ENCODE measurements at places on chromosomes 13 and 19.
A peak's percentile ranks its signal among the peaks of the same experiment; 100 is the strongest.

DNA sequence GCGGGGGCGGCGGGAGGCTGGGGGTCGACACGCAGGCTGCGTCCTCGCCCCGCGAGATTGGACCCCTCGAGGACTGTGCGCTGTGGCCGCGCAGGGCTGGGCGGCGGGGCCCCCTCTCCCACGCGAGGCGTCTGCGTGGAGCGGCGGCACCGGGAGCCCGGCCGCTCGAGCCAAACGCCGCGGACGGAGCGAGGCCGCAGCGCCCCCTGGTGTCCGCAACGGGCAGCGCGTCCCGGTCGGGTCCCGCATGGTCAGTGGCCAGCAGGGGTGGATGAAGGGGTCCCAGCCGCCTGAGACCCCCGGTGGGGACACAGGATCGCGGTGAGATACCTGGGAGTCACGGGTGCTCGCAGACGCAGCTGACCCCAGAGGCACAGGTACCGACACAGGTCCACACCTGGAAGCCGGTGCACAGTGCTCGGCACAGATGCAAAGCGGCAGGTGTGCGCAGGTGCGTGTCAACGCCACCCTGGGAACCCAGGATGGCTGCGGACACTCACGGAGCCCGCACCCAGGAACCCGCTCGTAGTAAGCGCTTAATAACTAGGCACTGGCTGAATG, 2.1 kb upstream of the CIRBP start:
- peak; percentile 79 for DNase-seq

DNA sequence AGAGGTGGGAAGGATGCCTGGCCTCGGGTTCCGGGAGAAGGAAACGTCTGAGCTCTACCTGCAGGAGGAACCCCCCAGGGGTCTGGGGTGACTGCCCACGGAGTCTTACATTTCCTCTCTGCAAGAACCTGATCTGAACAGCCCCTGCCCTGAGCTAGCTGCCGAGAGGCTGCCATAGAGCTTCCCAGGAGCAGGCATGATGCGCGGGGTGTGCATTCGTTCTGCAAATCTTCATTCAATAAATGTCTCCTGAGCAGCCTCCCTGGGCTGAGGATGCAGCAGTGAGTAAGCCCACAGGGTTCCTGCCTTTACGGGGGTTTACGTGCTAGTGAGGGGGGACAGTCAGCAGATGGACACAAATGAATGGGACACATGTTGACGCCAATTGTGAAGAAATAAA, 1.5 kb upstream of the SHISA7 start:
- no peak for DNase-seq

- DNase-seq, result no peak
These were observed 63.0 kb downstream of the ZNF208 start for GRCh38 chr19:21947775-21948174.

GRCh38 chr19:37914908-37915307, 7.9 kb downstream of the SIPA1L3 start:
- DNase-seq, result no peak

DNA sequence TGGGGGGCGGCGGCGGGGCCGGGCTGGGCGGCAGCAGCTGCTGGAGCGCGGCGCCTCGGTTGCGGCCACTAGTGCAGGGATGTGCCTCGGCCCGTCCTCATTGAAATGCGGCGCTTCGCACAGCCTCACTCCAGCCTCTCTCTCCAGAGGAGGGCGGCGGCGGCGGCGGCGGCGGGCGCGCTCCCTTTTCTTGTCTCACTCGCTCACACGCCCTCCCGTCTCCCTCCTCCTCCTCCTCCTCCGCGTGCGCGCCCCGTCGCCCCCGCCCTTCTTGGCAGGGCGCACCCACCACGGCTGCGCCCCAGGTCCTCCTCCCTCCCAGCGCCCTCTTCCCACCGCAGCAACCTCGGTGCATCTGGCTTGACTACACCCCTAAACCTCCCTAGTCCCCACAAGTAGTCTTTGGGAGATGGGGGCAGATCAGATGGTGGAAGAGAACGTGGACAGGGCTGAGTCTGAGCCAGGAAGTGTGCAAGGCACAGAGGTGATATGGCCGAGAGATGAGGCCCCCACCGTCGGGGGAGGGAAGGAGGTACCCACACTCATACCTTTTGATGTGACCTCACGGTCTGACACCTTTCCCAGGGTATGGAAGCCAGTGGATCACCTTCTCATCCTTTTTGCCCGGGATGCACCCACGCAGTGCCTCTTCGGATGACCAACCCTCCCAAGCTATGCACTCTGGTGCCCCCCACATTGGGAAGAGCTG, at the start of gene DCLK1:
DCLK1 (minus strand) TSS at position 161 of the 709 bp plus-strand sequence.
- DNase-seq, result peak; percentile 54

GRCh38 chr19:8567522-8568172, 9.6 kb downstream of the MYO1F start:
- DNase-seq, result no peak

DNA sequence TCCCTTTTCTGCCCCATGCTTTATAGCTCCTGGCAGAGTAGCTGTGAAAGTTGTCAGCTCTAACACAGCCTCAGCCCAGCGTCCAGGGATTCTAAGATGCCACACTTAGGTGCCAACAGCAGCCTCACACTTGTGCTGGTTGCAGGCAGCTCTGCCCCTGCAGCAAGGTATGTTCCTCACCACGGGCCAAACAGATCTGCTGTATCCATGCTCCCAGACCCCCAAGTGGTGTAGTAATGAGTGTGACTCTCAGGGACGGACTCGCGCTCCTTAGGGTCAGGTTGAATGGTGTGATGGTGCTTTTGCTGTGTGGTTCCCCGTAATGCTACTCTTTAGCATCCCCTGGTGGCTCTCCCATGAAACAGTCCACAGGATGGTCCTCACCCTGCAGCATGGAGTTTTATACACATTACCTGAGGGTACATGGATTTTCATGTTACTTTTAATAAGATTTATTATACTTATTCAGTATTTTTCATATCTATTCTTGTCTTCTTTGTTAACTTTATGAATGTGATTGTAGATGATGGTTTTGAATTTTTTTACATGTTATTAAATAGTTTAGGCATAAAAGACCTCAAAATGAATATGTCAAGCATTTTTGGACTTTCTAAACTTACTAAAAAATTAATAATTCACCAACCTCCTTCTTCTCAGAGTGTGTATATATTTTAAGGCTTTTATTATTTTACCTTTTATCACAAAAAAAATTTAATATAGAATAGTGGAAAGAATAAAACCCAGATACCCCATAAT, 232.5 kb downstream of the SLC7A1 start:
- DNase-seq, result peak; percentile 68

GRCh38 chr19:32336259-32337083, 8.9 kb upstream of the ZNF507 start:
- DNase-seq, result peak; percentile 67

- peak; percentile 60 for DNase-seq
These were observed 9.8 kb upstream of the DACT3 start for GRCh38 chr19:46670813-46671212.

GRCh38 chr19:3056417-3057088, 5.7 kb downstream of the TLE5 start:
- no peak for DNase-seq

GRCh38 chr13:92767468-92767867, 459.1 kb upstream of the GPC6 start:
- no peak for DNase-seq

GRCh38 chr19:7000333-7000732, 20.9 kb downstream of the MBD3L2B start:
- no peak for DNase-seq

GRCh38 chr13:79393564-79394249, 12.3 kb downstream of the RBM26 start:
- no peak for DNase-seq

GRCh38 chr19:45395821-45396617, 8.8 kb downstream of the PPP1R13L start:
- no peak for DNase-seq

GRCh38 chr13:110920038-110920437, 5.2 kb upstream of the ANKRD10 start:
- no peak for DNase-seq

DNA sequence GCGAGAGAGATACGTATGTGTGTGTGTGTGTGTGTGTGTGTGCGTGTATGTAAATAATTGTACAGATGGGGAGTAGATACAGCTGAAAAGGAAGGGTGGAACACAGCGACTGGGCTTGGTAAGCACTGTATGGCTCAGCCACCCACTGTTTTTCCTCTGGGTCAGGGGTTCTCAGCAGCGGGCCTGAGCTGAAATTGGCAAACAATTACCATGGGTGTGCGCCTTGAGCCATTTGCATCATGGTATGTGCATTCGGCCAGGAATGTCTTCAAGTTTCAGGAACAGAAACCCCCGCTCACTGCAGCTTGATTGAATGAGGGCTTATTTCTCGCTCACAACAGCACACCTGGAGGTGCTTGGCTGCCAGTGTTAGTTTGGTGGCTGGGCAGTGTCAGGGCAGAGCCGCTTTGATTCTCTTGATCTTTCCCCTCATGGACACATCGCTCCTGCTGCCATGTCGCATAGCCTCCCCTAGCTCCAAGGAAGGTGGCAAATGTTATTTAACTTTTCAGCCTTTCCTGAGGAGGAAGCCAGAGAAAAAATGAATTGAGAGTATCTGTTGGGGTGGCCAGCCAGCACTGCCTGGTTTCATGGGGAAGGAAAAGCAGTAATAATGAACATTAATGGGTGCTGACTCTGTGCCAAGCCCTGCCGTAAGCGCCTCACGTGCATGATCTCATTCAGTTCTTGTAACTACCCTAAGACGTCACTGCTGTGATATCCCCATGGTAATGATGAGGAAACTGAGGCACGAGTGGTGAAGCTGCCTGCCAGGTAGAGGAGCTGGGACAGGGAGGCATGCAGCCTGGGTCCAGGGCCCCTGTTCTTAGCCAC, 126.9 kb downstream of the SIPA1L3 start:
- DNase-seq, result no peak

GRCh38 chr19:18425515-18426415, 6.6 kb downstream of the SSBP4 start:
- peak; percentile 93 for DNase-seq

- no peak for DNase-seq
These were observed 368.7 kb downstream of the LIG4 start for GRCh38 chr13:107846642-107847041.

- DNase-seq, result peak; percentile 48
These were observed 468 bp downstream of the S1PR5 start for GRCh38 chr19:10516671-10517286.

GRCh38 chr19:23116802-23117571, at the start of gene ZNF730:
ZNF730 (plus strand) TSS chr19:23117025; CDS start chr19:23117174, 149 bp downstream.
- DNase-seq, result peak; percentile 78

DNA sequence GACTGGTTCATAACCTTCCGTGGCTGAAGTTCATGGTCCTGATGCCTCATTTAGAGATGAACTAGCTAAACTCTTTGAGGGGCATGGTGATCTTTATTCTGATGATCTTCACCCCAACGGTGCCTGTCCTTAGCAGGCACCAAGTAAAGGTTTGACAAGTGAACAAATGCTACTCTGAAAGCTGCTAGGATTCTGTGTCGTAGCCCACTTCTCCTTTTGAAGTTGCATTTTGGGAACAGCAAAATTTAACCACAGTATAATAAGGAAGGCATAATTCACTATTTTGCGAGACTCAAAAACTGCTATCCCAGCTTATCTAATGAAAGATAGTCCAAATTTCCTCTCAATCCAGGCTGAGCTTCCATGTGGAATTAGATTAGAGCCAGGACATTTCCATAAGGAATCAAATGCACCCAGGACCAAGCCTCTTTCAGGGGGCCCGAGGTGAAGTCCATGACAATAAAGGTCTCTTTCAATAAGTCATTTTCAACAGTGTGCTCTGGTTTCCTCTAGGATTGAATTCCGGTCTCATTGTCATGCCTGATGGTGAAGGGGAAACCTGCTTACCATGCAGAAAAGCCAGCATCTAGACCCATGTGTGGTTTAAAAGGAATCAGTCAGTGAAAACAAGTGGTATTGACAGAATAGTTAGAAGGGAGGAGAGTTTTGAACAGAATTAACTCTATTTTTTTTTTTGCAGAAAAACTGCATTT, 23.1 kb downstream of the SIAH3 start:
- no peak for DNase-seq

DNA sequence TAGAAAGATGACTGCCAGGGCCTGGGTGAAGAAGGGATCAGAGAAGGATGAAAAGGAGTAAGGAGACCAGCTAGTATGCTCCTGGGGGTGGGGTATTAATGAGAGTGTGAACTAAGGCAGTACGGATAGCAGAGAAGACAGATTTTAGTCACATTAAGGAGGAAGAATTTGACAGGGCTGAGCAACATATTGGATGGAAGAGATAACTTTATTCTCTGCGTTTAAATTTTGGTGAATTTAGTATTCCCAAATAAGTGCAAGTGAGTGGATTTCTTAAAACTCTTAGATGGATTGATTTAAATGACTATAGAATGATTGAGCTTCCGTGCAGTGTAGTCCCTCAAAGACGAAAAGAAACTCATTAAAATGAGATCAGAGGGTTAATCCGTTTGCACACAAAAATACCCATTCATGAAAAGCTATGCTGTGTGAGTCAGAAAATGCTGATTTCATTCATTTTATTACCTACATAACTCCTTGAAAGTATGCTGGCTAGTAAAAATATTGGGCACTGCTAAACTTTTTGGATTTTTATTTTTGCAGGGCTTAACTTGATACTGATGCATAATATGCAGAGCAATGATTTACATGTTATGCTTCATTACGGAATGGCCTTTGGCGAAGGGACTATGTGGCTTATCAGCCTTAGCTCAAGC, 54.1 kb downstream of the WDFY2 start:
- DNase-seq, result peak; percentile 69

DNA sequence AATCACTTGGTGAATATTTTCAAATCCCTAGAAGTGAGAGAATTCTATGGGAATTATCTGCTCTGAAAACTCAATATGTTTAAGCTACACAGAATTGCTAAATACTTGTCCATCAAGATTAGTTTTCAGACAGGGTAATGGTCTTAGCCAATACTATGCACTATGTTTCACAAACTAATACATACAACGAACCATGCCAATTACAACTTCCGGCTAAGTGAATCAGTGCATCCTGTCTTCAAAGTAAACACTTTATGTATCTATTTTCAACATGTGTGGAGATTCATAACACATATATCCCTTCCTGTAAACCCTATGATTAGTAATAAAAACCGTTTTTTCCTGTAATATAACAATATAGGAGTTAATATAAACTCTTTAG, 181.5 kb downstream of the POSTN start:
- DNase-seq, result no peak

DNA sequence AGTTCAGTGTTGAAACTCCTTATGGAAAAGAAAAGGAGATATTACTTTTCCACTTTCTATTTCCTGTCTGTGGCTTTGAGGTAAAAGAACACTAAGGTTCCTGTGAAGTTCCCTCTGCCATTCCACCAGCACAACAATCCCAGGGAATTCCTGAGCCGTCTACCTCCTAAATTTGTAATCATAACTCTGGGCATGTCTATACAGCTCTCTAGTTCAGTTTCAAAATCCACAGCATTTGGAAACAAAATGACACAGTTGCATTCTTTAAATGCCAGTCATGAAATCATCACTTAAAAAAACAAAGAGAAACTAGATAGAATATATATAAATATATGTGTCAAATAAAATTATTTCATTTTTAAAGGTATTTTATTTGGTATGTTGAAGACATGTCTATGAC, 9.0 kb upstream of the THSD1 start:
- peak; percentile 74 for DNase-seq

GRCh38 chr13:31094331-31095015, 67.2 kb downstream of the HSPH1 start:
- no peak for DNase-seq

GRCh38 chr13:101552786-101553185, 100.3 kb downstream of the ITGBL1 start:
- peak; percentile 83 for DNase-seq

Measured in GM23248 (cell line).